ENCODE measurements at places on chromosomes 7 and 10. TPM values are rescaled to one million over a fixed set of nuclear protein-coding genes. Genes with fewer than 3 reads are reported as not detected.

GRCh38 chr10:20771051-20771450 is 126.1 kb downstream of the NEBL start:
- no peak for DNase-seq

DNA sequence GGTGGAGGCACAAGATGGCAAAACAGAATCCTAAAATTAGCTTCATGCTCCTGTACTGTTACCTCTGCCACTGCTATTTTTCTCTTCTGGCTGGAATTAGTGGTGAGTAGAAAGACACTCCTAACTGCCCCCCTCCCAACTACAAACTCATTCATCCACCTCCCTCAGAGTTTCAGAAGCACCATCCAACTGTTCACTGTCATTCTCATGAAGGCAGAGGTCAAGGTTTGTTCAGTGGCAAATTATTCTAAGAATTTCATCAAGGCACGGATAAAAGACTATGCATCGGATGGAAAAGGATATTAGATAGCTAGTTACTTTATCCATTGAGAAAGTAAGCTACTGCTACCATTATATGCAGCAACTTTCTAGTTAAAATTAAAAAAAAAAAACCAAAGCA is 59.7 kb downstream of the LRGUK start:
- no peak for DNase-seq

- DNase-seq, result peak; percentile 59
These were observed 10.4 kb downstream of the YKT6 start for GRCh38 chr7:44211126-44211675.

AGAP4 gene
- total RNA-seq, result 11.2 TPM

SORBS1 gene
- total RNA-seq, result 1,013 TPM

GPR85 gene
- total RNA-seq, result 1.2 TPM

- no peak for DNase-seq
These were observed 323.0 kb upstream of the LRGUK start for GRCh38 chr7:133804127-133804526.

DNA sequence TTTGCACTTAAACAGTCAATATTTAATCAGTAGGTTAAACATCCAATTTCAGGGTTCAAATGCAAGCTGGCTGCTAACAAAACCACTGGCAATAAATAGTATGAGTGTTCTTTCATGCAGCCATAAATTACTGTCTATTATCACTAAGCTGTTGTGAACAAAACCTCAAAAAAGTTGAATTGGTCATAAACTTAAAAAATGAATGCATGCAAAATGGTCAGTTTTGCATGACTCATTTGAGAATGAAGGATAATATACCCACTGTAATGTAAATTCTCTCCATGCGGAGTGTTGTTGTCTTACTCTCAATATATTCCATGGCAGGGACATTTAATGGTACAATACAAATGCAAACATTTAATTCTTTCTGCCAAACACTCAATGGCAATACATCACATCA is 226.4 kb downstream of the MAGI2 start:
- no peak for DNase-seq

DNA sequence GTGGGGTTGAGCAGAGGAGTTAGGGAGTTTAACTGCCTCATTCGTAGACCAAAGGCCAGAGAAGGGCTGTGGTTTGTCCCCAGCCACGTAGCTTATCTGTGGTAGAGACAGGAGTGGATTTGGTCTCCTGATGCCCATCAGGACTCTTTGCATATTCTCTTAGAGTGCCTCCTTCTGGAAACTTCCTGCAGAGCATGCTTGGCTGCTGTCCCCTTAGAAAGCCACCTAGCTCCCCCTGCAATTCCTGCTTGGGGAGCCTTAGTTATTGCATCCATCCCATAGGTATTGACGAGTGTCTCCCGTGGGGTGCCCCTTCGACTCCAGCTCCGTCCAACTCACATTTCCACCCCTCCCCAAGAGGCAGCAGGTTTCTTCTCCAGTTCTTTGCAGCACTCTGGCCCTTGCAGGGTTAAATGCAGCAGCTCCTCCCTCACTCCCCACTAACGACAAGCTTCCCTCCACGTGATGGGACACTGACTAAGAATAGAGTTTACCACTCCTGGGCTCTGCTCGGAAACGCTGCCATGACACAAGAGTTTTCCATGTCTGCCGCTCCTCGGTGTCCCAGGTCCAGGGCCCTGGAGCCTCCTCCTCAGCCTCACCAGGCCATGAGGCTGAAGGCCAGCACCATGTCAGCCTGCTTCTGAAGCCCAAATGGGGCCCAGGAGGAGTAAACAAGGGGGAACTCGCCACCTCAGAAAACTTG is 147.8 kb upstream of the UNC5B start:
- no peak for DNase-seq

SPDYE3 gene
- not detected for total RNA-seq

DNA sequence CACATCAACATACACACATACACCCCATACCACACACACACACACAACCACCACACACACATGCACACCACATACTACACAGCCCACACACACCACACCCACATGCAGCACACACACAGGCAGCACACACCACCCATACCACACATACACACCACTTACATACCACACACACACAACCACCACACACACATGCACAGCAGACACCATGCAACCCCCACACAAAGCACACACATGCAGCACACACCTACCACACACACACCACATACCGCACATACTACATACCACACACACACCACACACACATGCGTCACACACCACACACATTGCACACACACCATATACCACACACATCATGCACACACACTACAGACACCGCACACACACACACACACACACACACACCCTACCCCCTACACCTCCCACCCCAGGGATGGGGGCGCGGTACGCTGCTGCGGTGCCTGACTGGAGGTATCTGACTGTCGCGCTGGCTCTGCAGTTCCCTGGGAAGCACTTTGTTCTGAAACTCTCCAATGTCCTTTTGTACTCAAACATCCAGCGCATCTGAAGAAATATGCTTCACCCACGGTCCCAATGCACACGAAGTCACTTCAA is 5.4 kb upstream of the TRPV6 start:
- DNase-seq, result no peak

BAMBI gene
- total RNA-seq, result 11.1 TPM

AFAP1L2 gene
- 7.9 TPM for total RNA-seq

GRCh38 chr10:119520283-119520682 is 22.2 kb downstream of the RGS10 start:
- DNase-seq, result no peak

DNA sequence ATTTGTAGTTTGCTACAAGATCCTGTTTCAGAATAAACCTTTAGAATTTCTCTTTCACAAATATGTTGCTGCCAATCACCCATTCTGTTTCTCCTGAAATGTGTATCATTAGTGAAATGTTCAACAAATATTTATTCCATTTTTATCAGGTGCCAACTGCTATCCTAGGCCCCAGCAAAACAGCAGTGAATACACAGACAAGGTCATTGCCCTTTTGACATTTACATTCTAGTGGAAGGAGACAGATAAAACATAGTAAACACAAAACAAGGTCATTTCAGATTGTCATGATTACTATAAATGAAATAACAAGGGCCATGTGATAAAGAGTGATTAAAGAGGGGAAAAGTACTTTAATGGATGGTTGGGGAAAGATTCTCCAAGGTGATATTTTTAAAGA is 404.8 kb upstream of the PHF14 start:
- DNase-seq, result no peak

GRCh38 chr10:88793712-88794299 is 8.7 kb upstream of the LIPM start:
- DNase-seq, result no peak

DNA sequence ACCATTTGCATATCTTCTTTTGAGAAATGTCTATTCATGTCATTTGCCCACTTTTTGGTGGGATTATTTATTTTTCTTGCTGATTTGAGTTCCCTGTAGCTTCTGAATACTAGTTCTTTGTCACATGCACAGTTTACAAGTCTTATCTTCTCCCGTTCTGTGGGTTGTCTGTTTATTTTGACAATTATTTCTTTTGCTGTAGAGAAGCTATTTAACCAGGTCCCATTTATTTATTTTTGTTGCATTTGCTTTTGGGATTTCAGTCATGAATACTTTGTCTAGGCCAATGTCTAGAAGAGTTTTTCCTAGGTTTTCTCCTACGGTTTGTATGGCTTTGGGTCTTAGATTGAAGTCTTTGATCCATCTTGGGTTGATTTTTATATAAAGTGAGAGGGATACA is 32.9 kb downstream of the GPR22 start:
- DNase-seq, result no peak

Data from posterior vena cava (tissue), 2 donors.